ENCODE measurements at places on chromosomes 4 and X.

GRCh38 chrX:53481816-53482465 is 47.8 kb upstream of the HSD17B10 start:
- DNase-seq: peak; percentile 38

DNA sequence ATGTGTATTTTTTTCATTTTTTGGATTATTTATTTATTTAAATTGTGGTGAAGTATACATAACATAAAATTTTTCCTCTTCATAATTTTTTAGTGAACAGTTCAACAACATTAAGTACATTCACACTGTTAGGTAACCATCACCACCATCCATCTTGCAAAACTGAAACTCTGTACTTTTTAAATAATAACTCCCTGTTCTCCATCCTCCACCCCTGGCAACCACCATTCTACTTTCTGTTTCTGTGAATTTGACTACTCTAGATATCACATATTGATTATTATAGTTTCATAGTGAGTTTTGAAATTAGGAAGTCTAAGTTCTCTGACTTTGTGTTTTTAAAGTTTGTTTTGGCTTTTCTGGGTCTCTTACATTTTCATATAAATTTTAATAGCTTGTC is 89.3 kb upstream of the STX18 start:
- no peak for DNase-seq

DNA sequence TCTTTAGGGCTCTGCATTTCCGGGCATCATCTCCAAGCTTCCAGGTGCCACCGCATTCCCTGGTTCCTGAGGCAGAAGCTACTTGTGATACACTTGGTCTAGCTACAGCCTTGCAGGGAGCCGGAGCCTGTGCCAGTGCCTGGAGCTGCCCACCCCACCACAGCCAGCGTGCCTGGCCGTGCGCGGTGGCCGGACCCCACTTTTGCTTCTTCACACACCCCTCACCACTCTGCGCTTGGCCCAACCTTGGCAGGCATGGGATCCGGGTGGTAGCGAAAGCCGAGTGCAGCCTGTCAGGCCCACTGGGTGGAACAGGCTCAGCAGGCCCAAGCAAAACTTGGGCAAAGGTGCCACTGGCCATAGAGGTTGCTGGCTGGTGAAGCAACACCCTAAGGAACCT is 823.7 kb downstream of the GLUD2 start:
- no peak for DNase-seq

DNA sequence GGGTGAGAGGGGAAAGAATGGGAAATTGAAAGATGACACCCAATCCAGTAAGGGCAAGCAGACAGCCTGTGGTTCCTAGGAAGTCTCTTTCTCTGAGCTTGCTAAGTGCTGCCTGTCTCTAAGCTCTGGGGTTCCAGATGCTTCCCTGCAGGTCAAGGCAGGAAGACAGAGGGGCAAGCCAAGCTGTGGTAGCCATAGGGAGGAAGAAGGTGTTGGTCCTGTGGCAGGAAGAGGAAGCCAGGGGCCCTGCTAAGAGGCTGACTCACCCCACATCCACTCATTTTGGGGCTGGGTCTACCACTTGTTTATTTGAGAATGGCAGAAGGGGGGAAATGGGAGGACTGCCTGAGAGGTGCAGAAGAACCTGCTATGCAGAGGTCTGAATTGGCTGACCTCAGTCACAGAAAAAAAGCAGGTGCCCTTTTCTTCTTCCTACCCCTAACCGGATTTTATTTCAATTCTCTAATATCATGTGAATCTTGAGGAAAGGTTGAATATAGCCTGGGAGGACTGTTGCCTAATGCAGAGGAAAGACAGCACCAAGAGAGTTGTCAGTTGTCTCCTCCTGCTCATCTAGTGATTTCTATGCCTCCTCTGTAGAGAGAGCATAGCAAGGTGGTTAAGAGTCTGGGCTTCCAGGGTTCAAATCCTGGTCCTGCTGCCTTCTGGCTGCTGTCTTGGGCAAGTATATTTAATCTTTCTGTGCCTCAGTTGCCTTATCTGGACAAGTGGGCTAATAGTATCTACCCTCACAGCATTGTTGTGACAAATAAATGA is 27.4 kb downstream of the HOPX start:
- no peak for DNase-seq

- DNase-seq: no peak
These were observed 176.3 kb upstream of the SLIT2 start for GRCh38 chr4:20075248-20075871.

GRCh38 chrX:53071604-53072417 is 10.4 kb upstream of the TSPYL2 start:
- peak; percentile 82 for DNase-seq

DNA sequence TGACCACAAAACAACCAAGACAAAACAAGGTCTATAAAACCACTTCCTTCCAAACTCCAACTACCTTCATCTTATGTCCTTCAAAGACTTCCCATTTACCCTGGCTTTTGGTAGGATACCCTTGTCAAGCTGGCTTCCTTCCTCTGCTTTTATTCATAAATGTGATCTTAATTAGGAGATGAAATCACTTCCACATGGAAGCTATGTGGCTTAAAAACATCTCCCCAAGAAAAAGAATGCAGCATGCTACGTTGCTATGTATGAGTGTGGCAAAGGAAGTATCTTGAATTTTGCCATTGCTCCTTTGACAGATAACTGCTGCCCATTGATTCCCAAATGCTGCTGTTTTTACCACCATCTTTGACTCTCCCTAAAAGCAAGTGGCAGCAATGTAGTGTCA is 46.4 kb upstream of the VEGFD start:
- DNase-seq: no peak

- no peak for DNase-seq
These were observed 181.8 kb upstream of the POF1B start for GRCh38 chrX:85561231-85561630.

GRCh38 chr4:139642364-139642763 is 23.3 kb upstream of the MGST2 start:
- DNase-seq: no peak

GRCh38 chr4:147310312-147310711 is 170.6 kb upstream of the EDNRA start:
- no peak for DNase-seq

- DNase-seq: no peak
These were observed 88.4 kb downstream of the LRP2BP start for GRCh38 chr4:185307136-185307950.

DNA sequence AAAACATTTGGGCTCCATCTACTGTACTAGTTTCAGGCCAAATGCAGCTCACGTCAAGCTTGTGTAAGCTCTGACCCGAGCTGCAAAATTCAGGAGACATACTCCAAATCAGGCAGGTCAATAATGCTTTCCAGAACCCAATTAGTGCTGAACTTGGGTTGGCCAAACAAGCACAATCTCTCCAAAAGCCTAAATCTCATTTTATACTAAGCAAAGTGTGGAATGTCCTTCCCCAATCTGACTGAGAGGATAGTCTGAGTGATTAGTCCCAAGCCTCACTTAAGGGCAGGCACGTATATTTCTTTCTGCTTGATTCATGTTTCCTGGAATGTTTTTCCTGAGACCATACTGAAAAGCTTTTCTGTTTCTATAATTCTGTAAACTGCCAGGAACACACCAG is 79.9 kb downstream of the NKX6-1 start:
- no peak for DNase-seq

GRCh38 chr4:8229331-8229975 is 30.4 kb downstream of the SH3TC1 start:
- DNase-seq: no peak

- DNase-seq: no peak
These were observed 177.5 kb upstream of the AFF2 start for GRCh38 chrX:148322906-148323305.

GRCh38 chr4:15719506-15719905 is 16.6 kb downstream of the BST1 start:
- DNase-seq: no peak

GRCh38 chrX:39984191-39984956 is 113.4 kb downstream of the BCOR start:
- no peak for DNase-seq

GRCh38 chr4:105147016-105147552 is 408 bp downstream of the TET2 start:
- DNase-seq: no peak

DNA sequence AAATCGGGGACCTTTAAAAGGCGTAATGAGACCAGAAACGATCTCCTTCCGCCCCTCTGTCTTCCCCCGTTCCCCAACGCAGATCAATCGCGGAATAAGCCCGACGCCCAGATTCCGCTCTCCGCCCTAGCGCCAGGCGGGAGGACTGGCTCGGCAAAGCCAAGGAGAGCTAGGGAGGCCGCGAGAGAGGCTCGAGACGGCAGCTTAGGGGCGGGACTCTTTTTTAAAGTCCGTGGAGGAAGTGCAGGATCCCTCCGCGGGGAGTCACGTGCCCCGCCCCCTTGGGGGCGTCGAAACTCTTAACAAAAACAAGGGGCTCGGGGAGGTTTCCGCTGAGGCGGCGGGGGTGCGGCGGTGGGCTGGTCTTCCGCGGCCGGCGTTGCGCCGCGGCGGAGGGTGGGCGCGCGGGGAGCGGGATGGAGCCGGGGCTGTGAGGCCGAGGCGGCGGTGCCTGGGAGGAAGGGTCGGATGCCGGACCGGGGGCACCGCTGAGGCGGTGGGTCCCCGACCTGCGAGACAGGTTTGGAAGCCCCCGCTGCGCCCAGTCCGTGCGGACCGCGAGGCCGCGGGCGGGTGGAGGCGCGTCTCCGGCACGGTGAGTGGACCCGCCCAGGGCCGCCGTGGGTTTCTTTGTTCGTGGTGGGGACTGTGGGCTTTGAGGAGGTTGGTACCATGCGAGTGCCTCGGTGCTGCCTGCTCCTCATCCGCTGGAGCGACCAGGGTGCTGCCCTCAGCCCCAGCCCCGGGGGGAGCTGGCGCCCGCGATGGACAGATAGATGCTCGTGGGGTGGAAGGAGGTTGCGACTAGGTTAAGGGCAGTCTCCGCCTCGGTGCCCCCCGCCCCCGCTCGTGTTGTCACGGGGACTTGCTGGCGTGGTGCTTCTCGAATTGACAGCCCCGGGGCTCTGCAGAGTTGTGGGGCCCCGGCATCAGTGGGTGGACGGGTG is at the start of gene CCNG2:
Gene CCNG2, plus strand, starts transcription at position 296 of the 947 bp plus-strand sequence. CDS start 1,326 bp downstream, outside the sequence.
- DNase-seq: peak; percentile 60

DNA sequence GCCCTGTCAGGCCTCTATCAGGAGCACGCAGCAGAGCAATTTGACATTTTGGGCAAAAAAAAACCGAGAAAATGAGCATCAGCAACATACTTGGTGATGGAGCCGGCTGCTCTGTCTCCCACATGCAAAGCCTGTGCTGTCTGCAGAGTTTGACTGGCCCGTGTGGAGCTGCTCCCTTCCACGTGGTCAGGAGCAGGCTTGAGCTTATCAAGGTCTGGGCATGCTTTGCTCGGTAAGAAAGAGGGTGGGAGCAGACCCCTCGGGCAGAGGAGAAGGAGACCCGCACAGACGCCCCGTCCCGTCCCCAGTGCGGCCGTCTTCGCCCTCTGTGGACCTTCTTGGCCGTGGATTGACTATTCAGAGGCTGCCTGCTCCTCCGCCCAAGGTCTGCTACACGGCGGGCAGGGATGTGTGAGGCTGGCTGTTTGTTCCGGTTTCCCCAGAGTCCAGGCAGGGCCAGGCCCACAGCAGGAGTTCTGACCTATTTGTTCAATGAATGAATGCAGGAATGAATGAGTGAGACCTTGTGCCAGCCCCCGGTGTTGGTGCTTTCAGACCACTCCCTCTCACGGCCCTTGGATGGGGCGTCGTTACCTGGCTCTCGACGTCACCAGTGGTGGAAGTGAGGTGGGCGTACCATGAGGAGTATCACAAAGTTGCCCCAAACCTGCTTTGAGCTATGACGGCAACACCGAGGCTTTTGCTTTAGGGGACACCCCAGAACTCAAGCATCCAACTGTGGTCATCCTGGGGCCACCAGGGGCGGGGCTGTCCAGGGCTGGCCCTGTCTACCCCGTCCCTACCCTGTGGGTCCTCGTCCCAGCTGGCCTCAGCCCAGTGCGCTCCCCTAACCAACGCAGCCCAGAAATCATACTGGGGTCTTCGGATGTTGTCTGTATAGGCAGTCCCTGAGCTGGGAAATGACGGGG is 54.7 kb upstream of the ADRA2C start:
- no peak for DNase-seq

DNA sequence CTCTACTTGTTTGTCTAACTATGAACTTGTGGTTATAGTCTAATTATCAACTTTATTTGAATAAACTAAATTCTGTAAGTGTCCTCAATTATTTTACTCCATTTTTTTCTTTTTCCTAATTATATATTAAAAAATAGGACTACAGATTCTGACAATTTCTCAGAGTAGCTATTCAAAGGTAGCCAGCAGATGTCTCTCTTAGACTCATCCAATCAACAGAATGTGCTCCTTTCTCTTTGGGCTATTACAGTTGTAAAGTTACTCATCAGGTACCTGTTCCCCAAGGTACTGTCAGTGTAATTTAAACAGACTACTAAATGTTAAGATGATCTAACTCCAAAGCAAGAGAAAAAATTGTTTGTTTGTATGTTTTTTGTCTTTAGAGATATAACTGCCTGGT is 248.6 kb downstream of the PCDH18 start:
- no peak for DNase-seq

DNA sequence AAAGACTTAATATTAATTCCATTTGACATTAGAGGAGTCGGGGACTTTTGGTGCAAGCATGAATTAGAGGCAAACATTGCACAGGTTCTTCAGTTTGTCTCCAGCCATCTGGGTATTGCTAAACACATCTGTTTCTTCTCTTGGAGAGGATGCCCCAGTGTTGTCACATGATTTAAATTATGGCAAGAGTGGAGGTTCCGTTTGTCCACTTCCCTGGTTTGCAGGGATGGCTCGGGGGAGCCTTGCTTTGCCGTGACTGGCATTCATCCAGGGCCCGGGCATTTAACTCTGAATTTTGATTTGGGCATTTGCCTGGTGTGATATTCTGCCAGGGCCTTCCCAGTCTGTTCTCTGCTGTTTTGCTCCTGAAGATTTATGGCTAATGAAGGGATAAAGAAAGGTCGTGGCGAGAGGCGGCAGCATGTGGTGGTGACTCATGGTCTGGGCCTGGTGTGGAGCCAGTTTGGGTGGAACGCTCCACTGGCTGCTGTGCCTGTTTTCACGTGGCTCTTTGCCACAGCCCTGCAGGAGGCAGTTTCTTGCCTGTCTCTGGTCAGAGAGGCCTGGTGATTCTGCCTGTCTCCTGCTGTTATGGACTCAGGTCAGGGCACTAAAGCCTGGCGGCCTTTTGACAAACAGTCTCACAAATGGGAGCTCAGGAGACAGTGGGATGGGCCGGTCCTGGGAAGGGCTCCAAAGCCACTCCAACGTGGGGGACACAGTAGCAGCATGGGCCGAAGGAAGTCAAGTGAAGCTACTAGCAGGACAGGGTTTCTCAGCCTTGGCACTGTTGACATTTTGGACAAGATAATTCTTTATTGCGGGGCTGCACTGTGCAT is 99.4 kb upstream of the PGRMC2 start:
- DNase-seq: peak; percentile 8

GRCh38 chr4:38785901-38786402 is 3.2 kb upstream of the TLR10 start:
- DNase-seq: no peak

- DNase-seq: no peak
These were observed 549.9 kb upstream of the AMOT start for GRCh38 chrX:113390531-113390930.

GRCh38 chr4:138665851-138666250 is 349.7 kb upstream of the NOCT start:
- DNase-seq: no peak

GRCh38 chr4:54840430-54840829 is 182.7 kb downstream of the KIT start:
- DNase-seq: no peak

- no peak for DNase-seq
These were observed 77.2 kb downstream of the JAKMIP1 start for GRCh38 chr4:6123116-6123515.

- DNase-seq: no peak
These were observed 222.2 kb downstream of the DCTD start for GRCh38 chr4:182695009-182695408.

GRCh38 chrX:22742174-22742573 is 257.6 kb upstream of the DDX53 start:
- no peak for DNase-seq

- DNase-seq: no peak
These were observed 3.3 kb downstream of the SLC25A6 start for GRCh38 chrX:1388651-1389050.
